ENCODE measurements at places on chromosomes 11 and 22.
A peak's percentile ranks its signal among the peaks of the same experiment; 100 is the strongest.

DNA sequence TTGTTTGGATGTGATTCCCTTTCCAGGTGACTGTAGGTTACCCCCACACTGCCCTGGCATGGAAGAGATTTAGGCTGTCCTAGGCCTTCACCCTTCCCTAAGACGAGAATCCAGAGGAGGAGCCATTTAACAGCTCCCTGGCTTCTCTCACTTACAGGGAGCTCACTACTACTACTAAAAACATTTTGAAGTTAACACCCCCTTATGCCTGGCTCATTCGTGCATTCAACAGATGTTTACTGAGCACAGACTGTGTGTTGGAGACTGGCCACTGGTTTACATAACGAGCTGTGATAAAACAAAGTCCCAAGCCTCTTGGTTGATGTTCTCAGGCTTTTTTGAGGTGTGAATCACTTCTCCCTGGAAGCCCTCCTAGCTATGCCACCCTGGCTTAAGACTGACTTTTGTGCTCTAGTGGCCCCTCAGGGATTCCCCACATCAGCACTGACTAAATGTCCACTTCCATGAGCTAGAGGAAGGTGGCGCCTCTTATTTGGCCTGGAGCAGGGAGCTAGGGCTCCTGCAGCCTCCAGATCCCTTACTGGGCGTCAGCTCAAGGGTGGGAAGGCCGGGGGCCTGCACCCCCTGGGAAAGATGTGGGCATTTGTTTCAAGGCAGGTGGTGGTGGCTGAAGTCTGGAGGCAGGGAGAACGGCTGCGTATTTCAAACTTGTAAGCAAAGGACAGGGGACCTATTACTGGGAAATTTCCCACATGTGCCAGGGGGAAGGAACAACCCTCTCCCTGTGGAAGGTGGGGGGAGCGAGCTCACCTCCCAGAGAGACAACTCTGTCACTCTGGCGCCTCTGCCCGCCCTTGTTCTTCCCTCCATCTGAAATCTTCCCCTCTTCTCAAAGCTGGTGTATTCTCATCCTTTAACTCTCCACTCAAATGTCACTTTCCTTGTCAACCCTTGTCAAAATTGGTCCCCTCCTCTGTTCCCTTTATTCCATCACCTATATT is 19.4 kb upstream of the MALAT1 start:
- peak; percentile 86 for DNase-seq

DNA sequence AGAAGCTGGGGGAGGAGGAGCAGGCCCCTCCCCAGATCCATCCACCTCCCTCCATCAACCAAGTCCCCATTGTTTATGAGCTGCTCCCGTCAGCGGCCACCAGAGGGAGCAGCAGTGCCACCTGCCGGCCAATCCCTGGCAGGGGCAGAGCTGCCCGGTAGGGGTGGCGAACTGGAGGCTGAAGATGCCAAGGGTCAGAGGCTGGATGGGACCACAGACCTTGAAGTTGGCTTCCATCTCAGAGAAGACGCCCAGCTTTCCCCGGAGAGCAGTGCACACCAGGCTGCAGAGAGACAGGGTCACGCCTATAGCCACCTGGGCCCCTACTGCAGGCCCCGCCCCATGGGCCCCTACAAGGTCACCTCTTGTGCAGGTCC is 3.6 kb downstream of the FIBP start:
- DNase-seq, result peak; percentile 86

DNA sequence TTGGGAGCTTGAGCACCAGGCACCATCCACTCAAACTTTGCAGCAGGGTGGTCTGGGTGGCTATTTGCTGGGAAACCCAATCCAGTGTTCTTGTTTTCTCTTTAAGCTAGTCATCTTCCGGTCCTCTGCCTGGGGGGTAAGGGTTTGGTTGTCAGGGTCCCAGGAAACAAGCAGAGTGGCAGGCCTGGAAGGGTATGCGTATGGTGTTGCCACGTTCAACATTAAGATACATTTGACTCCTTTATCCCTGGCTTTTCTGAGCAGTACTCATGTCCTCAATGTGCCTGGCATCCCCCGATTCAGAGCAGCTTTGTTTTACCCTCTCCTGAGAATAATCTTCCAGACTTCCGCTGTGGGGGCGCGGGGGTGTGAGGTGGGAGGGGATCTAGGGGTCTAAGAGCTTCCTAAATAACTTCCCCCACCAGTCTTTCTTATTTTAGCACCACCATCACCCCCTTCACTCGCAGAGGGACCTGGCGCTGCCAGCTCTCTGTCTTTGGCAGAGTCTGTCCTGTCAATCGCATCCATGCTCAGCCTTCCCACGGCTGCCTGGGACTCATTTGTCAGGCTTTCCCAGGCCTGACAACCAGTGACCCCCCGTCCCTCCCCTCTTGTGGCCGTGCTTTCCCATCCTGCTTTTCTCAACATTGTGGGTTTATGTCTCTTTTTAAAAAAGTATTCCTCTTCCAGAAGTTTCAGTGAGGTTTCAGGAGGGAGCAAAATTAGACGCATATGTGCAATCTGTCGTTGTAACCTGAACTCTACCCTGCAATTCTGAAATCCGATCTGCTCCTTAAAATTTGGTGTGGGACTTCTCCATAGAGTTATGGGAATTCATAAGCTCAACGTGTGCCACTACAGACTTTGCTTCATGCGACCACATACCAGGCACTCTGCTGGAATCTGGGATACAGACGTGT is 27.0 kb upstream of the RBFOX2 start:
- DNase-seq, result no peak

DNA sequence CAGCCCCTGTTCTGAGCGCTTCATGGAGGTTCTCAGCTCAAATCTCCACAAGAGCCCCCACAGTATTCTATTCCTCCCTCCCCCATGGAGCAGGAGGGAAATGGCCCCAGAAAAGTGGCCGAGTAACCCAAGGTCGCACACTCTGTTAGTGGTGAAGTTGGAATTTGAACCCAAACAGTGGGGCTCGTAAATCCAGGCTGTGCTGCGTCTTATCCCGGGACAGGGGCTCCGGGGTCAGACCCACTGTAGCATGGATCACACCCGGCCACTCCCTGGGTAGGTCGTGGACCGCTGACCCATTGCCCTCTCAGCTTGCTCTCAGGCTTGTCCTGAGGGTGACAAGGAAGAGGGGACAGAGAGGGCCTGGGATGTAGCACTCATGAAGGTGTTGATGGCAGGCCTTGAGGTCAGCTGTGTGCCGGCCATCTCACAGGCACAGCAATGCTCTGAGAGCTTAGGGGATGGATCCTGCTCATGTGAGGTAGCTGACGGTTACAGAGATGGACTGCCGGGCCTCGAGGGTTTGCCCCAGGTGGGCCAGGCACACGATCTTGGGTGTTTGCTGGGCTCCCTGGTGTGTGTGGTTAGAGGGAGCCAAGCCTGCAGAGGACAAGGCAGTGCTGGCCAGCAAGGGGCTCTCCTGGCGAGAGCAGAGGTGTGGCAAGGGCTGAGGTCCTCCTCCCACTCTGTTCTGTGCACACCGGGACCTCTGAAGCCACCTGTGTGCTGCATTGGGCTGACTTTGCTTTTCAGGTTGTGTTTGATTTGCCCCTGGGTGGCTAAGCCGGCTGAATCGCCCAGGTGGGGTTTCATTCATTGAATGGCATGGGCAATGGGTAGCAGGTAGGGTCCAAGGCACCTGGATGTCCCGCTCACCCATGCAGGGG is 2.3 kb upstream of the FGF19 start:
- no peak for DNase-seq

GRCh38 chr11:18650859-18651557 is 16.9 kb upstream of the SPTY2D1 start:
- DNase-seq, result peak; percentile 76

DNA sequence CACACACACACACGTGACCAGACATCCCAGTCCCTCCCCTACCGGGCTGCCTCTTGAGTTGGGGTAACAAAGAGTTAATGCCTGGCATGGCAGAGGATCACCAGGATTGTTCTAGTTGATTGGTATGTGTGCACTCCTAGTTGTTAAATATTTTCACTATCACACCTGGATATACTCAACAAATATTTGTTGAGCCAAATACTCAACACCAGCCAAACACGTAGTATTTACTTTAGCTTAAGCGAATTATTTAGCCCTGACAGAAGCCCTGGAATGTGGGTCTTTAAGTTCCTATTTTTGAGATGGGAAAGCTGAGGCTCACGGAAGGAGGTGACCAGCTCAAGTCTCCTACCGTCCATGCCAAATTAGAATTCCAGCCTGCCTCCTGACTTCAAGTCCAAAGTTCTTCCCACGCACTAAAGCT is 10.5 kb downstream of the CD3E start:
- no peak for DNase-seq
